ENCODE measurements at places on chromosomes 16 and 17.

DNA sequence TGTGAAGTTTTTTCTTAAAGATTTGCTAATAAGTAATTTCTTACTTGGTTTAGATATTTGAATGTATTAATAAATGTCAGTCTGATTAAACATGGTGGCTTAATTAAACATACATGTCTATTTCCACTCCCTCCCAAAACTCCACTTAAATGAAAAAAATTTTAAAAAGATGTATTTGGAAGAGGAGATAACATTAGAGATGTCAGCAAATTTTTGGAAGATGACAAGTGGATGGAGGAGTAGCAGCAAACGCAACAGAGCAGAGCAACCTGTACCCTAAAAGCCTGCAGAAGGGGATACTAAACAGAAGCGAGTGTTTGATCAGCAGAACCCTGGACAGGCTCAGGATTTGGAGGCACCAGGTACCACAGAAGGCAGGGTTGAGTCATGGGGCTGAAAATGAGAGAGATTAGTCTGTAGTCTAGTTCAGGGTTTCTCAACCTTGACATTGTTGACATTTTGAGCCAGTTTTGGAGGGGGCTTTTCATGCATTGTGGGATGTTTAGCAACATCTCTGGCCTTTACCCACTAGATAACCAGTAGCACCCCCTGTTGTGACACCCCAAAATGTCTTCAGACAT is 17.8 kb downstream of the LUC7L3 start:
- no peak for DNase-seq

- no peak for DNase-seq
These were observed 440.4 kb upstream of the ERCC4 start for GRCh38 chr16:13479549-13479948.

GRCh38 chr16:28891964-28892890 is 13.9 kb downstream of the ATP2A1 start:
- DNase-seq, result no peak

DNA sequence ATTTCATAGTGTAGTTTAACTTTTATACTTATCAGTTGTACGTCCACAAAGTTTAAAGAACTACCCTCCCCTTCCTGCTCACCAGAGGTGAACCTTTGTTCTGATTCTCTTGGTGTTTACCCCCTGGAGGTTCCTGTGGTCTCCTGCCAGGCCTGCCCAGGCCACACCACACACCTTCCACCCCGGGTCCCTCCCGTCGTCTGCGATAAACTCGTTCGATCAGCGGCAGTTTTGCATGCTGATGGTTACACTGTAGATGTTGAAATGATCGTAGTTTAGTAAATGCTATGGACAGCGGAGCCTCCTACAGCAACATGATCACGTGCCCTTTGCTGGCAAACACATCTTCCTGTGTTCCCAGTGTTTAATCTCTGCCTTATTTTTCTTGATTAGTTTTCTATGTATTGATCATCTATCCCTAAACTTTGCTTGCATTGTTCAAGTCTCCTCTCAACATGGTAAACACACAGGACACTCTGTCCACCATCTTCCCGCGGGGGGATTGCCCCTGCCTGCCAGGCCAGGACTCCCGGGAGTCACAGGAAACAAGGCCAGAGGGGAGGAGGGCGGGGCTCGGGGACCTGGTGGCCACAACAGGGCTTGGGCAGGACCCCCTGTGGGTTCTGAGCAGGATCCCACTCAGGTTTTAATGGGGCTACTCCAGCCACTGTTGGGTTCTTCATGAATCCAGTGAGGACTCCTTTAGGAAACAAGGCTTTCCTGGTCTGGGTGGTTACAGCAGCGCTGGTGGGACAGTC is 2.8 kb upstream of the ACSF3 start:
- no peak for DNase-seq

- DNase-seq, result no peak
These were observed 74.6 kb downstream of the CMC2 start for GRCh38 chr16:80931801-80932707.

DNA sequence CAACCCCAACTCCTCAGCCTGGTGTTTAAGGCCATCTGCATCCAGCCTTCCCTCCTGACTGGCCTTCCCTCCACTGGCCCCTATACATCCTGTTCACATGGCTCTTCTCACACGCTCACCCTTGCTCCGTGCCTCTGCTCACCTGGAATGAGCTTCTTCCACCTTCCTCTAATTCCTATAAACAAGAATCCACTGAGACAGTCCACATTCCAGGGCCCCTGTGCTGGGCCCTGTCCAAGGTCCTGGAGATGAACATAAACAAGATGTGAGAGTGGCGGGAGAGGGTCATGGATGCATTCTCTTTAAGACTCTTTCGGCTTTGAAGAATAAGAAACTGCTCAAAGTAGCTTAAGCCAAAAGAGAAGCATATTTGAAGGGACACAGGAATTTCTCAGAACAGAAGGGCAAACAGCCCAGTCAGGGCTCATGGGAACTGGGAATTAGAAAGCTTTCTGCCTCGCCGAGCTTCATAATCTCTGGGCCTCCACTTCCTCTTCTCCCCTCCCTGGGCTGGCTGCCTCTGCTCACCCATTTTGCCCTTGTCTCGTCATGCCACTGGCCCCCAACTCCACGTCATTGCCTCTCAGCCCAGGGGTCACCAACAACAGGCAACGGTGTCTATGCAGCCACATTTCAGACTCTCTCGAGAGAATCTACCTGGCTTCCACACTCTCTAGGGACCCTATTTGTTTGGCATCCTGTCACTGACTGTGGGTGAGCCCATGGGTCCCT is 13.5 kb downstream of the SPPL2C start:
- no peak for DNase-seq

GRCh38 chr16:56362706-56363105 is 62.6 kb downstream of the AMFR start:
- DNase-seq, result no peak

DNA sequence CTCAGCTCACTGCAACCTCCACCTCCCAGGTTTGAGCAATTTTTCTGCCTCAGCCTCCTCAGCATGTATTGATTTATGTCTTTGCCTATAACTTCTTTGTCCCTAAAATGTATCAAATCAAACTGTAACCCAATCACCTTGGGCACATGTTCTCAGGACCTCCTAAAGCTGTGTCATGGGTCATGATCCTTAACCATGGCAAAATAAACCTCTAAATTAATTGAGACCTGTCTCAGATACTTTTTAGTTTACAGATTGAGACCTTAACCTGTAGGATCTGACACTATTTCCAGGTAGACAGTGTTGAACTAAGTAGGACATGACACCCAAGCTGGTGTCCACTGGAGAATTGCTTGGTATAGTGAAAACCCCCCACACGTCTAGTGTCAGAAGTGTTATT is 2.6 kb upstream of the ACSM3 start:
- no peak for DNase-seq

DNA sequence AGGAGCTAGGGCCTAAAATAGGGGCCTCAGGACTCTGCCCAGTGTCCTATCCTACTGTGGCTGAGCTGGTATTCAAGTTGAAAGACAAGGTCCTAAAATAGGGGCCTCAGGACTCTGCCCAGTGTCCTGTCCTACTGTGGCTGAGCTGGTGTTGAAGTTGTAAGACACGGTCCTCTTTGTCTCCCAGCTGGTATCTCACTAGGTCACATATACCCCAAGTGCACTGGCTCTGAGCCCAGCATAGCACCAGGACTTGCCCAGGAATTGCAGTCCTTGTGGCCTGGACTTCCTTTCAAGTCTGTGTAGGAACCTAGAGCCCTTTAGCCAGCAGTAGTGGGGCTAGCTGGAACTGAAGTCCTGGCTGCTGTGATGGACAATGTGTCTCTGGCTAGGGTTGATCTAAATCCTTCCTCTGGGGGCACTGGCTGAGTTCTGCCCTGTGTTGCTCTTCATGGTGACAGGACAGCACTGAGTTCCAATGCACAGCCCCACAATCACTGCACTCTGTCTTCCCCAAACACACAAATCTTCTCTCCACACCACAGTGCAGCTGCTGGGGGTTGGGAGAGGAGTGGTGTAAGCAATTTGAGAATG is 260.5 kb downstream of the HAPSTR1 start:
- DNase-seq, result no peak
